Suprapubic skin (tissue), 4 donors: ENCODE measurements at places on chromosomes 4 and X. TPM values are rescaled to one million over a fixed set of nuclear protein-coding genes. Genes with fewer than 3 reads are reported as not detected.

GRCh38 chrX:56733459-56734046 is 4.5 kb downstream of the NBDY start:
- DNase-seq = no peak

DNA sequence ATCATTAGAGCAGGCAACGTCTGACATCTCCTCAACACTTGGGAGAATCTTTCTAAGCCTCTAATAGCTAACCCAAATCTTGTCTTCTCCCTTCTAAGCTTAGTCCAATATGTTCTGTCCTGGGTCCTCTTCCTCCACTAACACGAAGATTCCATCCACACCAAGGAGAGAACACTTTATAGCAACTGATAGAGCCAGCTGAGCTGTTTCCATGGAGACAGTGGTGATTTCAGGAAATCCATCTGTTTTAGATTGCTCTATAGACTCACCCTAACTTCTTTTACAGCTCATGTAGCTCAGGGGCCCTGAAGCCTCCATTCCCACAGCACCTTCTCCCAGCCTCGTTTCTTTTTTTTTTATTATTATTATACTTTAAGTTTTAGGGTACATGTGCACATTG is 37.4 kb downstream of the SCD5 start:
- no peak for DNase-seq

DNA sequence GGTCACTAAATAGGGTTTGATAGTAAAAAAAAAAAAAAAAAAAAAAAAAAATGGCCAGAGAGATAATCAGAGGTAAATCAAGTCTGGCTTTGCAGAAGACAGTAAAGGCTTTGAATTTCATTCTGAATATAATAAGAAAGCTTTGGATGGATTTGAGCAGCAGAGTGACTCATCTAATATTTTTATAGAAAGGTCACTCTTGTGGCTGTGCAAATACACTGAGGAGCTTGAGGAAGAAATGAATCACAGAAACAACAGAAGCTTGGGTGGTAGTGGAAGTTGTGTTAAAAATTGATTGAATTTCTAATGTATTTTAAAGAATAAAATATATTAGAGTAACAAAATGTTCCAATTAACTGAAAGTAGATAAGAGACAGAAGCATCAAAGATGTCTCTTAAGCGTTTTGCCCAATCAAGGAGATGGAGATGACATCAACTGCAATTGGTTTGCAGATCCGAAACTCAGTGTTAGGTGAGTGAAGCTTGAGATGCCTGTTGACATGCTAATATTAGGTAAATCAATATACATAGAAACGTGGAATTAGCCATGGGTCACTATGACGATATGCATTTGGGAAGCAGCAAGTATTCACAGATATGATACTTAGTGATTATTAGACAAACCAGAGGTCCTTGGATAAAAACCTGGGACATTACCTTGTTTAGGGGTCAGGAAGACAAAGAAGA is 280.5 kb downstream of the GPM6A start:
- DNase-seq = no peak

- DNase-seq = no peak
Observed at GRCh38 chr4:126087101-126087500, 772.3 kb downstream of the FAT4 start.

- no peak for DNase-seq
Observed at GRCh38 chr4:102007959-102008425, 217.5 kb downstream of the BANK1 start.

DNA sequence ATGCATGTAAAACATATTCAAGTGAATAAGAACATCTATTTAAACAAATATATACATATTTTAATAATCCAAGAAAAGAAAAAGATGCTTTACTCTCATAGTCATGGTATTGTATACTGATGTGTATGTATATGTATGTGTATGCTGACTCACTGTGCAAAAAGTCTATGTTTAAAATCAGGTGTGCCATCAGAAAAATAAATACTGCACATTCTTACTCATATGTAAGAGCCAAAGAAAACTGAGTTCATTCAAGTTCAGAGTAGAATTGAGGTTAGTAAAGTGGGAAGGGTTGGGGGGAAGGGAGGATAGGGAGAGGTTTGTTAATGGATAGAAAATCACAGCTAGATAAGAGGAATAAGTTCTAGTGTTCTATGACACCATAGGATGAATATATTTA is 403.9 kb upstream of the SMIM31 start:
- DNase-seq = no peak

DNA sequence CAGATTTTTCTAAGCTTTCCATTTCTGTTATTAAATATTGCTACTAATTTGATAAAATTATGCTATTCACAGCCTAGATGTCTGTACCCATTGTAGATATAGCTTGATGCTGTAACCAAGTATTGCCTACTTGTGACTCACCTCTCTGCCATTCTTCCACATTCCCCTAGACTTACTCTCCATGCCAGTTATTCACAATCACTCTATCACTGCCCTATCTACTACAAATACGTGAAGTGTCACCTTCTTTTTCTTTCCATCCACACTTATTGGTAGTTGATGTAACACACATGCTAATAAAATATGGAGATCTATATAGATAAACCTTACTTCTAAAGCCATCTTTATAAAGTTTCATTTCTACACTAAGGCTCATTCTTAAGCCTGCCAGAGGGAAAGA is 179.4 kb upstream of the PACRGL start:
- DNase-seq = no peak

DNA sequence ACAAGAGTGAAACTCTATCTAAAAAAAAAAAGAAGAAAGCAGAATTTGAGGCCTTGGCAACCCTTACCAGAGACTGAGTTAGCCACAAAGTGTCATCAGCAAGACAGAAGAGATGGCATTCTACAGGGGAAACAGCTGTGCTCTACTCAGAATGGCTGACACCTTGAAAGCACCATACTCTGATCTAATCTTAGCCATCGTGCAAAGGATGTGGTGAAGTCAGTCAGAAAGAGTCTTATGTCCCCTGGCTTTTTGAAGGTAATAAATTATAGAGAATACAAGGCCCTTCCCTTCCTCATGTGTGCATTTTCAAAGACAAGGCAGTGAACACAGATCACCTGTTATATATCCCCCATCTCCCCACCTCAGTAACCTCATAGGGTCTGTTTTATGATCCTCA is 13.2 kb downstream of the CLNK start:
- DNase-seq = no peak

- DNase-seq = no peak
Observed at GRCh38 chrX:153450949-153451277, 5.1 kb upstream of the TREX2 start.

GRCh38 chr4:17680559-17681280 is 66.3 kb downstream of the MED28 start:
- no peak for DNase-seq

DNA sequence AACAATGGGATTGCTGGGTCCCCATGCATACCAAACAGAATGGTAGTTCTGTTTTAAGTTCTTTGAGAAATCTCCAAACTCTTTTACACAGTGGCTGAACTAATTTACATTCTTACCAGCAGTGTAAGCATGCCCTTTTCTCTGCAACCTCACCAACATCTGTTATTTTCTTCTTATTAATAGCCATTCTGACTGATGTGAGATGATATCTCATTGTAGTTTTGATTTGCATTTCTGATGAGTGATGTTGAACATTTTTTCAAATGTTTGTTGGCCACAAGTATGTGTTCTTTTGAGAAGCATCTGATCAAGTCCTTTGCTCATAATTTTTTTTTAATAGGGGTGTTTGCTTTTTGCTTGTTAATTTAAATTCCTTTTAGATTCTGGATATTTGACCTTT is 41.2 kb upstream of the ZMAT1 start:
- no peak for DNase-seq

DNA sequence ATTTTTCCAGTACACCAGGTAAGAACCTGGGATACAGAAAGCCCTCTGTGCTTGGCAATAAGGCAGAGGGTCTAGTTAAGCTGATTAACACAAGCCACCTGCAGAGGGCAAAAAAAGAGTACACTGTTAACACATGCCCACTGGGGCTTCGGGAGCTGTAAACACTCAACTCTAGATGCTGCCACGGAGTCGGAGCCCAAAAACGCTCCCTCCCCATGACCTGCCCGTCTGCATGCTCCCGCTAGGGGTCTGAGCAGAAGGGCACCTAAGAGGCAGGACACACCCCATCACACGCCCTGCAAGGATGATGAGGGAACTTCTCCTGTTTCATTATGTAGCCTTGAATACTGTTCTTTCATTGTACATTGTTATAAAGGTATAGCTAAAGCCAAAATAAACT is 715.6 kb upstream of the AADAT start:
- no peak for DNase-seq

GRCh38 chrX:905848-906566 is 275.4 kb downstream of the SHOX start:
- no peak for DNase-seq

DNA sequence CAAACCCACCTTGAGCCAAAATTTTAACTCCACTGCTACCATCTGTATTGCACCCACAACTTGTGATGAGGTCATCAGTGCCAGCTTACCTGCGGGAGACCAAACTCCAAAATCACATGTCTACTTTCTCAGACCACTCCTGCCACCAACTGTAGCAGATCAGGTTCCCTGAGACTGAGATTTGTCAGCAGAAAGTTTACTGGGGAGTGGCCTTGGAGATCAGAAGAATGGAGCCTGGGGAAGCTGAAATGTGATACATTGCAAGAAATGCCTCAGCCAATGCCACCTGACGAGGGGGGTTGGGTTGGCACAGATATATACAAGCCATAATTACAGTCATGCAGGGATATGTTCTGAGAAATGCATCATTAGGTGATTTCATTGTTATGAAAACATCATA is 19.1 kb downstream of the HAUS3 start:
- DNase-seq = no peak

Gene CENPE
- total RNA-seq = 4.3 TPM

Gene STEEP1
- total RNA-seq = 26.6 TPM

Gene SPANXN3
- total RNA-seq = not detected

Gene CT45A5
- total RNA-seq = not detected
